Epithelial cell of prostate (primary cell): ENCODE measurements at places on chromosomes 3 and 15.
A peak's percentile ranks its signal among the peaks of the same experiment; 100 is the strongest.

- peak; percentile 66 for DNase-seq
Observed at GRCh38 chr3:188170461-188171459, 16.8 kb downstream of the LPP start.

- DNase-seq: peak; percentile 14
Observed at GRCh38 chr15:32730677-32731654, 13.2 kb downstream of the GREM1 start.

DNA sequence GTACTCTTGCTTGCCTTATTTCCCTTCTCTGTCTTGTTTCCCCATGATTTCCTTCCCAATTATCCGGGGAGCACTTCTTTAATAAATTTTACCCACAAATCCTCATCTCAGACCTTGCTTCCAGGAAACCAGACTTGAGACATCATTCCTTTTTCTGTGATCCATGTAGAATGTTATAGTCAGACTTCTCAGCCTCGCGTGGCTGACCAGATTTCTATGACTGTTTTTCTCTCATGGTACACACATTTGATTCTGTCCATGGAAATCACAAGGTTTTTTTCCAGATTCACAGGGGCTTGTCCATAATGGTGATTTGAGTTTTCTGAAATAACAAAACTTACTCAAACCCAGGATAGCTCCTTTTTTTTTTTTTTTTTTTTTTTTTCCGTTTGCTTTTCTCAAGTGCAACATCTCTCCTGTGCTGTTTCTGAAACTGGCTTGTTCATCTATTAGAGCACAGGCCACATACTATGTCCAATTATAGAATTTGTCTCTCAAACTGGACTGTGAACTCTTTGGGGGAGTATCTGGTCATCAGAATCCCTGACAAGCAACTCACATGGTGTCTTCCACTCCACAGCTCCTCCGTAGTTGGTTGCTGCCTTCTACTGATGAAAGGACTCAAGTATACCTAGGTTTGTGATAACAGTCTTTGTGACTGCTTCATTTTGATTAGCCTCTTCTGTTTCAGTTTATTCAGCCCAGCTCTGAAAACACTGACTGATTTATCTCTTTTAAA, 50.8 kb downstream of the RBMS3 start:
- no peak for DNase-seq

GRCh38 chr3:183213415-183214276, 39.4 kb upstream of the B3GNT5 start:
- DNase-seq: no peak

DNA sequence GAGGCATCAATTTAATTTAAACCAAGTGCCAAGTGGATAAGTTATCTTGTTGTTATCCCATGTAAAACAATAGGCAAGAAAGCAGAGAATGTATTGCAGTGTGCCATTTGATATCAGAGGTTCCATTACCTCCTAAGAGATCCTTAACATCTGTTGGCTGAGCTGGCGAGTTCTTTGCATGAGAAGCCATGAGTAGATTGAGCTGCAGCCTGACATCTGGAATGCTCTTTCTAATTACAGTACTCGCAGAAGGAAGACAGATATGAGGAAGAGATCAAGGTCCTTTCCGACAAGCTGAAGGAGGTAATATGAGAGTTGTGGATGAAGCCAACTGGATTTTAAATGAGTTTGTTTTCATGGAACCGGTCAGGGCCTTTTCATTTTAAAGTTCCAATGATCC, 19.4 kb downstream of the TPM1 start:
- DNase-seq: no peak

DNA sequence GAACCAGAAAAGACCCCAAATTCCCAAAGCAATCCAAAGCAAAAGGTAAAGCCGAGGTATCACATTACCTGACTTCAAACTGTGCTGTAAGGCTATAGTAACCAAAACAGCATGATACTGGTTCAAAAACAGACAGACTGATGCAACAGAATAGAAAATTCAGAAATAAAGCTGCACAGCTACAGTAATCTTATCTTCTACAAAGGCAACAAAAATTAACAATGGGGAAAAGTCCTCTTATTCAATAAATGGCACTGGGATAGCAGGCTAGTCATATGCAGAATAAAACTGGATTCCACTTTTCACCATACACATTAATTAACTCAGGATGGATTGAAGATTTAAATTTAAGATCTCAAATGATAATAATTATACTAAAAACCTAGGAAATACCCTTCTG, 392.6 kb upstream of the CBLB start:
- DNase-seq: no peak

GRCh38 chr3:62589078-62589477, 215.7 kb upstream of the FEZF2 start:
- no peak for DNase-seq

- peak; percentile 20 for DNase-seq
Observed at GRCh38 chr3:152071924-152072323, 196.8 kb upstream of the MBNL1 start.

- DNase-seq: no peak
Observed at GRCh38 chr3:136954980-136955780, 2.6 kb upstream of the IL20RB start.

DNA sequence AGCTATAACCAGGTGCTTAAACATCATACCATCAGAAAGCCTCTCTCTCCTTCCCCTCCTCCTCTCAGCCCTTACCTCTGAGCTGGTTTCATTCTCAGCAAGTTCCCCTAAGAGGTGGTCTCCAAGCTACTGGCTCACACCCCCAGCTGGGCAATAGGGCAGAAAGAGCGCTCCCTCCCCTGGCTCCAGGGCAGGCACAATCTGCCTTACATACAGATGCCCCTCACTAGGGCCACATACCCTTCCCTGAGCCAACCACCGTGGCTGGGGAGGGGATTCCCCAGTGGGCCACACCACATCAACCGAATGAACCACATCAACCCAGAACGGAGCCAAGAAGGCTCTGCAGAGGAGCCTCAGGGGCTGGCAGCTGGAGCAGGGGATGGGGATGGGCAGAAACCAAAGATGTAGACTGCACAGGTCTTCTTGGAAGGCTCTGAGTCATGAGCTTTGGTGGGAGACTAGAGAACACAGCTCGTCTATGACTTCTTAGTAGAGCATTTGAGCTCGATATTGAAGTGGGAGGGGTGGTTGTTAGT, 4.6 kb upstream of the FBLN2 start:
- peak; percentile 36 for DNase-seq

- no peak for DNase-seq
Observed at GRCh38 chr3:64019271-64019670, 4.0 kb downstream of the PSMD6 start.

GRCh38 chr3:46999516-47000197, 20.2 kb downstream of the NBEAL2 start:
- no peak for DNase-seq

DNA sequence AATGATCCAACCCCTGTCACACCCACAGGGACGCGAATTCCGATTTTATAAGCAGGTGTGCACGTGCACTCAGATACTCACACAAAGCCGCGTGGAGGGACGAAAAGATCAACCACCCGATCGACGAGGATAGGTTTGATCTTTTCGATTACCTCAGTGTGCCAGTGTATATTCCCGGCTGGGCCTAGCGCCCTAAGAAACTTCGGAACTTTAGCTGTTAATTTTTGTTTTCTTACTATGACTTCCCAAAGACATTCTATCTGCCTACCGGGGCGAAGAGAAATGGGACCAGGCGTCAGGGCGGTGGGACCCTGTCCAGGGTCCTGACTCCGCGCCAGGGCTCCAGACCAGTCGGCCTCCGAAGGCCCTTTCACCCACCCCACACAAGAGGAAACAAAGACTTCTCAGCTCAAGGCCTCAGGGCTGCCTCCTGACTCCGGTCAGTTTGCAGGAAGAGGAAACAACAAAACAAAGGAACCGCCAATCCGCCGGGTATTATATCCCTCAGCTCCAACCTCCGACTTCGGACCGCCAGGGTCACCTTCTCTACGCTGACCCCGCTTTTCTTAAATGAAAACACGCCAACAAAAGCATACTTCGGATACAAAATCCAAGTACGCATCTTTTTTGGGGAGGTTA, 6.8 kb downstream of the ONECUT1 start:
- no peak for DNase-seq

DNA sequence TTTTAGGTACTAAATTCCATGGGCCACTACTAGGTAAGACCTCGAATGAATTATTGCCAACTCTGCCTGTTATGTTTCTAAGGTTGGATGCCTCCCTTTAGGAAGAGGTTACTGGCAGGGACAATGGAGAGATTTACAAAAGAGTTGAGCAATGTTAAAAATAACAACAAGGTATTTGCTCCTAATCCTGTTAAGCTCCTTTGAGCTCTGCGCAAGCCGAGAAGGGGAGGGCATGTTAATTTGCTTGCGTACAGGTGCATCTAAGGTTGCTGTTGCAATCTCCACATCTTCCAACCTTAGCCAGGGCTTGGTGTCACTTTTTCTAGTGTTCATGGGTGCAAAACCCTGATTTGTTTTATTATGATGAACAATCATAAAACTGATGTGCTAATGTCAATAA, 161.5 kb upstream of the TPM1 start:
- no peak for DNase-seq

DNA sequence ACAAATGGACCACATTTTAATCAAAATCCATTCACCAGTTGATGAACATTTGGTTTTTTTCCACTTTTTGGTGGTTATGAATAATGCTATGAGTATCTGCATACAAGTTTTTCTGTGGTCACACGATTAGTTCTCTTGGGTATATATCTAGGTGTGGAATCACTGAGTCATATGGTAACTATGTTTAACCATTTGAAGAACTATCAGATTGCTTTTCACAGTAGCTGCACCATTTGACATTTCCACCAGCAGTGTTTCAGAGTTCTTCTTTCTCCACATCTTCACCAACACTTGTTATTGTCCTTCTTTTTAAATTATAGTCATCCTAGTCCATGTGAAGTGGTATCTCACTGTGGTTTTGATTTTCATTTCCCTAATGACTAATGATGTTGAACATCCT, 33.3 kb upstream of the ATG7 start:
- DNase-seq: peak; percentile 63

DNA sequence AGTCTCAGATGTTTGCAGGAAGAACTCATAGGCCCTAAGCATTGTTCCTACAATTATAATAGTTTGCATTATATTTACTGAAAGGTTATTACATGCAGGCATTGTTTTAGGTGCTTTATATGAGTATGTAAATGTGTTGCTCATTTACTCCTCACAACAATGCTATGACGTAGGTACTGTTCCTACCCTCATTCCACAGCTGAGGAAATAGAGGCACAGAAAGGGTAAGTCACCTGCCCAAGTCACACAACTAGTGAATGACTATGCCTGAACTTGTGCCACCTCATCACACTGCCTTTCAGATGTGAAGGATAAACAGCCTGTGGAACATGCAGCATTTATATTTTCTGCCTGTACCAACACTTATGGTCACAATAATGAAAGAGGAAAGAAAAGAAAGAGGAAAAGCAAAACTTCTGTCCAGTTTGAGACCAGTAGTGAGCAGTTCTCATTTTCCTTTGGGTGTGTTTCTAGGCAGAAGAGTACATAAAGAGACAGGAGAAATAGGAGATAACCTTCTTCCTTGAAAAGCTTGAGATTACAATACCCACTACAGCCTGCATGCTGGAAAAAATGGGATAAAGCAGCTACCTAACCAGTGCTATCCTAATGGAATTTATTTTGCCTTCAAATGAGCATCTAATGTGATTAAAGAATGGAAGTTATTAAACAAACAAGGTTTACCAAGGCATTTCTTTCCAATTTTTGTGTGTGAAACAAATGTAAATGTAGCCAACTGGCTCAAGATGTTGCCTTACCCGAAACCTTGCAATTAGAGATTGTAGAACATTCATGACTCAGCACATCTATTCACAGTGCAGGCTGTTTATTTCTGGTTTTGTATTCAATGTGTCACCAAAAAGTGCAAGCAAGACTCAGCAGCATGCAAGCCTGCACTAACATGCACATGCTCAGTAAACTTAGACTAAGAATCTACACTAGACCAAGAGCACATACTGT, 20.5 kb upstream of the ENTPD3 start:
- peak; percentile 76 for DNase-seq

- no peak for DNase-seq
Observed at GRCh38 chr3:114567771-114568170, 273.9 kb downstream of the TIGIT start.

GRCh38 chr3:54578417-54578816, 349.4 kb downstream of the LRTM1 start:
- no peak for DNase-seq

DNA sequence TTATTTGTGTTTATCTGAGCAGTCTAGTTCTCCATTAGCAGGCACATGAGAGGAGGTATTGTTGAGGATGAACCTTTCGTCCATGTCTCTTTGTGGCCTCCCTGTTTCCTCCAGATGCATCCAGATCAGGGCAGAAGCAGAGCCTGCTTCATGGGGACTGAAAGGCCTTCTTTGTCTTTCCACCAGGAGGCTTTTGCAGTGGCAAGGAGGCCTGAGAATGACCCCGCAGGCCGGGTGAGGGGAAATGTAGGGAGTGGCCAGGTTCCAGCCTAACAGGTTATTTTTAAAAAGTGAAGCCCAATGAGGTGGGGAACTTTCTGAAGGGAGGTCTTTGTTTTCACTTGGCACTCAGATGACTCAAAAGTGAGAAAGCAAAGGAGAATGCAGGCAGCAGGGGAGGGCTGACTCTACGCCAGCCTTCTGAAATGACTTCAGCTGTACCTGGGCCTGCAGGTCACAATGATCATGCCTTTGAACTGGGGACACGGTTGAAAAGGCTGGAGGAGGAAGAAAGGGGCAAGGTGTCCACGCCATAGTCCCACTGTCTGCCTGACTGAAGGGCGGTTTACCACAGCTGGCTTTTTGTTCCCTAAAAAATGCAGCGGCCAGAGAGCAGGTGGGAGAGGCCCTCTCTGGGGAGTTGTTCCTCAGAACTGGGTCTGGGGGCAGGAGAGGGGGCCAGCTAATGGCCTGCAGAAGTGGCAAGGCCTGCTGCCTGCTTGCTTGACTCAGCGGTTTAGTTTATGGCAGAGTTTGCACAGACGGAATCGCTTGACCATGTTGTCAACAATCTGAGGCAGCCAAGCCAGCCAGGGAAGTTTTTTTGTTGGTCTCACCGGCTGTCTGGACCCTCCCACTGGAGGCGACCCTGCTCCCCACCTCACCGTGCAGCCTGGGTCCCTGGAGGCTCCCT, 28.7 kb downstream of the CMTM7 start:
- DNase-seq: peak; percentile 80

GRCh38 chr15:59736181-59736580, 47.1 kb upstream of the BNIP2 start:
- no peak for DNase-seq

- DNase-seq: peak; percentile 72
Observed at GRCh38 chr3:5389057-5389456, 201.6 kb downstream of the EDEM1 start.

DNA sequence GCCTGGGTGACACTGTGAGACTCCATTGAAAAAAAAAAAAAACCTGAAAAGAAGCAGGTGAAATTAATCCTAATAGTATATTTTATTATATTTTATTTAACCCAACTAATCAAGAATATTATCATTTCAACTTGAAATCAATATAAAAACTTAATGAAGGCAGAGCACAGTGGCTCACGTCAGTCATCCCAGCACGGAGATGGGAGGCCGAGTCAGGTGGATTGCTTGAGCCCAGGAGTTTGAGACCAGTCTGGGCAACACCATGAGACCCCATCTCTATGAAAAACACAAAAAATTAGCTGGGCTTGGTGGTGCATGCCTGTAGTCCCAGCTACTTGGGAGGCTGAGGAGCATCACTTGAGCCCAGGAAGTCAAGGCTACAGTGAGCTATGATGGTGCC, 33.3 kb upstream of the SLC41A3 start:
- DNase-seq: no peak
